Smooth muscle cell of the umbilical artery (primary cell): ENCODE measurements at places on chromosomes 11 and 22. TPM values are rescaled to one million over a fixed set of nuclear protein-coding genes. Genes with fewer than 3 reads are reported as not detected.

AQP11 gene
- total RNA-seq = 2.8 and 8.9 TPM in 2 replicates

CHADL gene
- 0.97 and 3.0 TPM in 2 replicates for total RNA-seq

ZNF214 gene
- 2.8 and 4.2 TPM in 2 replicates for total RNA-seq

MMP7 gene
- not detected in 2 replicates for total RNA-seq

IGLL1 gene
- total RNA-seq = not detected in 2 replicates

CHRM1 gene
- total RNA-seq = not detected in 2 replicates

ALDH3B1 gene
- total RNA-seq = 20.8 and 34.4 TPM in 2 replicates

TMEM151A gene
- under 0.01 and 0.42 TPM in 2 replicates for total RNA-seq

SCGB1D2 gene
- total RNA-seq = not detected in 2 replicates

SHANK2 gene
- 3.7 and 6.8 TPM in 2 replicates for total RNA-seq

STX5 gene
- 35.9 and 36.6 TPM in 2 replicates for total RNA-seq

INTS4 gene
- 34.7 and 38.4 TPM in 2 replicates for total RNA-seq

OR5B17 gene
- not detected in 2 replicates for total RNA-seq

HORMAD2 gene
- total RNA-seq = not detected in 2 replicates

CYTH4 gene
- under 0.01 and 0.14 TPM in 2 replicates for total RNA-seq

OR51B5 gene
- total RNA-seq = 0.09 and 0.30 TPM in 2 replicates

PLAAT2 gene
- total RNA-seq = not detected in 2 replicates

KIRREL3 gene
- total RNA-seq = 0.59 and 0.78 TPM in 2 replicates

CRYBB2 gene
- total RNA-seq = not detected in 2 replicates

GPHA2 gene
- not detected in 2 replicates for total RNA-seq

POLD4 gene
- 44.2 and 48.7 TPM in 2 replicates for total RNA-seq

DERL3 gene
- total RNA-seq = 0.30 and 0.83 TPM in 2 replicates

OR51I1 gene
- not detected in 2 replicates for total RNA-seq

CRYBA4 gene
- not detected in 2 replicates for total RNA-seq

ZBTB16 gene
- total RNA-seq = not detected in 2 replicates

CDHR5 gene
- not detected in 2 replicates for total RNA-seq

C22orf31 gene
- not detected in 2 replicates for total RNA-seq

SYT7 gene
- total RNA-seq = 0.59 and 11.1 TPM in 2 replicates

KLHL35 gene
- 2.9 and 3.3 TPM in 2 replicates for total RNA-seq

TRIM6 gene
- 4.8 and 8.7 TPM in 2 replicates for total RNA-seq

NECTIN1 gene
- 1.5 and 8.5 TPM in 2 replicates for total RNA-seq

OR8D1 gene
- total RNA-seq = not detected in 2 replicates

ACRV1 gene
- total RNA-seq = not detected in 2 replicates

PDGFD gene
- 0.83 and 3.0 TPM in 2 replicates for total RNA-seq

HIRA gene
- 20.8 and 34.2 TPM in 2 replicates for total RNA-seq

CTTN gene
- total RNA-seq = 510 and 566 TPM in 2 replicates

IFT27 gene
- 15.4 and 24.9 TPM in 2 replicates for total RNA-seq

ADAMTS15 gene
- 1.8 and 4.9 TPM in 2 replicates for total RNA-seq

B4GALNT4 gene
- 8.0 and 10.0 TPM in 2 replicates for total RNA-seq

SCT gene
- not detected in 2 replicates for total RNA-seq

SUSD2 gene
- 0.28 and 0.89 TPM in 2 replicates for total RNA-seq

EWSR1 gene
- 95.6 and 150 TPM in 2 replicates for total RNA-seq
